Activated CD8-positive, alpha-beta memory T cell treated with anti-CD3 and anti-CD28 coated beads for 4 hours (primary cell): ENCODE measurements at places on chromosomes 6 and 20.

DNA sequence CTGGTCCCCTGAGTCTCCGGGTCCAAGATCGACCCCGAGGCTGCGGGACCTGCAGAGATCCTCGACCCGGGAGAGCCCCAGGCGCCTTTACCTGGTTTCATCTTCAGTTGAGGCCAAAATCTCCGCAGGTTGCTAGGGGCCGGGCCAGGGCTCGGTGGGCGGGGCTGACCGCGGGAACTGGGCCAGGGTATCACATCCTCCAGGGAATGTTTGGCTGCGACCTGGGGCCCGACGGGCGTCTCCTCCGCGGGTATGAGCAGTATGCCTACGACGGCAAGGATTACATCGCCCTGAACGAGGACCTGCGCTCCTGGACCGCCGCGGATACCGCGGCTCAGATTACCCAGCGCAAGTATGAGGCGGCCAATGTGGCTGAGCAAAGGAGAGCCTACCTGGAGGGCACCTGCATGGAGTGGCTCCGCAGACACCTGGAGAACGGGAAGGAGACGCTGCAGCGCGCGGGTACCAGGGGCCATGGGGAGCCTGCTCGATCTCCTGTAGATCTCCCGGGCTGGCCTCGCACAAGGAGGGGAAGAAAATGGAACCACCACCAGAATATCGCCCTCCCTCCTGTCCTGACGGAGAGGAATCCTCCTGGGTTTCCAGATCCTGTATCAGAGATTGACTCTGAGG is 53.8 kb upstream of the POLR1H start:
- no peak for DNase-seq

GRCh38 chr6:130143709-130144108 is 79.0 kb downstream of the SAMD3 start:
- DNase-seq = no peak

GRCh38 chr20:4329232-4329631 is 313.9 kb upstream of the RNF24 start:
- DNase-seq = no peak

DNA sequence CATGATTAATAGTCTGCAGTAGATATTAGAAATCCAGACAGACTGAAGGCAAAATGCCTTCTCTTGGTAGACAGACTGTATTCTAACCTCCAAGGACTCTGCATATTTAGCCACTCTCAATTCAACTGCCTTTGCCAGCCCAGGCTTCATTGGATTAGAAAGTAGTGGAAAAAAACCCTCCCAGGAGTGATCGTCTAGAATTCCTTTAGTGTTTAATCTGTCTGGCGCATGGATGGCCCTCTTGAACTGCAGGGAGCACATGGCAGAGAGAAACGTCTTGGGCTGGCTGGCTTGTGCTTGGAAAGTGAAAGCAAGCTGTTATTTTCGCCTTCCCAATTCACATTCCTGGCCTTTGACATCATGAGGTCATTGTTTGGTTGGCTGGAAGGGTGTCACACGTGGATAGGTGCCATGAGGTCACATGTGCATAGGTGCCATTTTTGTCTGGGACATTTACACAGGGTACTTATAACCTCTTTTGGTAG is 30.9 kb upstream of the NEDD9 start:
- DNase-seq = no peak

DNA sequence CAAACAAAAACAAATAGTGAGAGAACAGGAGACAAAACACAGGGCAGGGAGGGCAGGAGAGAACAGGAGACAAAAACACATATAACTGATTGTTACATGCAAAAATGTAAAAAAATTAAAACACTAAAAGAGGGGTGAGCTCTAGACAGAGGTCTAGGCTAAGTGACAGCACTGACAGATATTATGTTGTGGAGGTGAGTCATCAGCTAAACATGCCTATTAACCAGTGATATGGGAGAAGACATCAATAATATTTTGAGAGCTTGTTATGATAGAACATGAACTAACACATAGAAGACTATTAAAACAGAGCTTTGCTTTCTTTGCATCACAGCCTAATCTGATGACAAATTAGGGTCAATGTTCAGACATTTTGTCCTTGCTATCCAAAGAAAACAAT is 972.7 kb downstream of the PRIM2 start:
- DNase-seq = no peak

GRCh38 chr6:16285467-16286150 is 47.2 kb downstream of the GMPR start:
- no peak for DNase-seq

DNA sequence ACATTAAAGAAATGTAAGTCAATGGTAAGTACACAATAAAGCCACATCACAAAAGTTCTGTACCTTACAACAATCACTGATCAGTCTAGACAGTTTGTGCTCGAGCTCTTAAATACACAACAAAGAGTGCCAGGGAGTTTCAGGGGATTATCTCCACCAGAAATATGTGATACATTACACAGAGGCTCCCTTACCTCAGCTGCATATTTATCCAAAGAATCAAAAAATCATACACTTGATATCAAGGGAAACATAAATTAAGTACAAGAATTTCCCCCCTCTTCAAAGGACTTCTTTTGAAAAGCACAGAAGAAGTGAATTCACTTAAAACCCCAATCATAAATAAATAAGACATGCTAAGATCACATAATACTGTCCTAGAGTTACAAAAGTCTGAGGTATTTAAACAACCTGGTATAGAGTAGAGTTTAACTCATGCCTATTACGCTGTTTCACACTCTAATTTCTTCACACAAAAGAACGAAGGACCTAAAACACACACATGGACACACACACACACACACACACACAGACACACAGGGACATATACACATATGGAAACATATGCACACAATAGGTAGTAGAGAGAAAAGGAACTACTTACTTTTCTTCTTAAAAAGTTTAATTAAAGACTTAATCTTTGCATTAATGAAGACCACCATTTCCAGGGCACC is 528 bp downstream of the NHSL1 start:
- no peak for DNase-seq

- no peak for DNase-seq
Observed at GRCh38 chr6:28090917-28091586, 10.7 kb downstream of the ZNF165 start.

DNA sequence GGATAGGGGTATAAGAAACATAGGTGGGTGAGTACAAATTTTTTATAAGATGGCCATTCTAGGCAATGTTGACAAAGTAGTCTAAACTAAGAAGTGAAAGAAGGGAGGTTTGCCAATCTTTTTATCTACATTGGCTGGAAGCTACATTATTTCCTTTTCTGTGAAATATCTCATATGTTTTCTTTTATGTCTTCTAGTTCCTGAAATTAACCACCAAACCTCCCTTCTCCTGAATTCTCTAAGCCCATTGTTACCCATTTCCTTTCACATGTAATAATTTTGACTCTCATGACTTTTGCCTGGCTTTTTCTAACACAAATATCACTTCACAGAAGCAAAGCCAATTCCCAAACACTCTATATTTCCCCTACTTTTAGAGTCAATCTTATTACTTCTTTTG is 496.2 kb upstream of the JAG1 start:
- no peak for DNase-seq

- DNase-seq = no peak
Observed at GRCh38 chr6:117418320-117418719, 7.4 kb downstream of the ROS1 start.

DNA sequence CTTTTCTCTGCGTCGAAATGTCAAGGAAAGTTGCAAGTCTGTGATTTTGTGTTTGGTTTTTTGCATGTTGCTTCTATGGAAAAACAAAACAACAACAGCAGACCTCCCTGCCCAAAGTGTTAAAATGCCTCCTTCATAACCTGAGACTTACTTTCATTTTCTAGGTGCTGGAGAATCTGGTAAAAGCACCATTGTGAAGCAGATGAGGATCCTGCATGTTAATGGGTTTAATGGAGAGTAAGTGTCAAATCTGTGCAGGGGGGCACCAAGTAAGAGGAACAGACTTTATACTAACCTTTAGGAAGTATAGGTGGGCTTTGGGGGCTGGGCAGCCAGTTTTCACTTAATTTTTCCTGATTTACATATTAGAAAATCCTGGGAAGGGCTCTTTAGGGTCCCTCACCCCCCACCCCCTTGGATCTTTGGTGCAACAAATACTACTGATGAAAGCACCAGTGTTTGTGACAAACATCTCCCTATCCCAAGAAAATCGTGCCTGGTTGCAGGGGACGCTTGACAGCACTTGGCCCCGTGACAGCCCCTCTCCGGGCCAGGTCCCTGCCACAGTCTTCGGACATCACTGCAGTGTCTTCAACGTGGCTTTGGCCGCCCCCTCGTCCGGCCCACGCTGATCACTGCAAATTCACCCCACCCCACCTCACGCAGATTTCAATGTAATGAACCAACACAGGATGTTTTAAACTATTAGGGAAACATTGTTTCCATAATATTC is 43.1 kb downstream of the GNAS start:
- no peak for DNase-seq

DNA sequence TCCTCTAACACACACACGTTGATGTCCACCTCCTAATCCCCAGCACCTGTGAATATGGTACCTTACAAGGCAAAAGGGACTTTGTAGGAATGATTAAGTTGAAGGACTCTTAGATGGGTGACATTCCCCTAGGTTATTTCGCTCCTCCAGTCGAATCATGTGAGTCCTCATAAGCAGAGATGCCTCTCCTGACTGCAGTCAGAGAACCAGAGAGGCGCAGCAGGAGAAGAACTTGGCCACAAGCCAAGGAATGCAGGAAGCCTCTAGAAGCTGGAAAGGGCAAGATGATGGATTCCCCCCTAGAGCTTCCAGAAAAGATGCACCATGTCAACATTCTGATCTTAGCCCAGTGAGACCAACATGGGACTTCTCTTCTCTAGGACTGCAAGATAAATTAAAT is 133.1 kb upstream of the PTPRT start:
- DNase-seq = no peak

- no peak for DNase-seq
Observed at GRCh38 chr6:77010931-77011542, 452.3 kb downstream of the HTR1B start.

- no peak for DNase-seq
Observed at GRCh38 chr6:158121335-158121734, 46.7 kb downstream of the SERAC1 start.

DNA sequence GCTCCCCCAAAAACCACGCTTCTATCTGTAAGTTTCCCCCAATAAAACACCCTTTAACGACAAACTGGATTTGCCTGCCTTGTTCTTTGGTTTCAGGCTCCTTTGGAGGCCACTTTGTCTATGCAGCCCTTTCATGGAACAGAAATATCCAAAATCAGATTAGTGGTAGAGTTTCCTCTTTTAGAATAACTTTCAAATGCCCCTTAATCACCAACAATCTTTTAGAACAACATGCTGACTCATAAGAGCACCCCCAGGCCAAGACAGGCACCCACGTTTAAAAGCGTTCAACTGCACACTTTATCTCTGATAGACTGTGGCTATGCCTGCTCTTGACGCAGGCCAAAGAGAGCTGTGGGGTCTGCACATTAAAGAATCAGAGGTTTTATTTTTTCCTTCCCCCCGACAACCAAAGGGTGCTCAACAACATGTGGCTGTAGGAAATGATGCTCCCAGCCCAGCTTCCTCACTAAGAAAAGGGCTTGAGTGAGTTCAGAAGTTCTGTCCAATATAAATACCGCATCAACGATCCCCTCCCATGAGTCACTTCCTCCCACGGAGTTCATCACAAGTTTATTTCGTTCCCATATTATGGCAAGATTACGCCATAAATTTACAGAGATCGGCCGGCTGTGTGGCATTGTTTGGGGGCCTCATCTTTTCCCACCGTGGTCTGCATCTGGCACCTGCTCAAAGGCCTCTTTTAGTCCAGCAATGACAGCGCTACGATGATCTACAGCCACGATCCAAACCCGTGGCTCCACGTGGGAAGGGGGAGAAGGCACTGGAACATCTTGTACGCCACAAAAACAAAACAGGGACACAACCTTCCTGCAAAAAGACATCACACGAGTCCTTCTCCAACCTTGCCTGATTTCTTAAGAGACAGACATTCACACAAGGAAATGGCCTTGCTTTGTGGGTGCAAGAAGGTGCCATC is 88.8 kb upstream of the NFATC2 start:
- no peak for DNase-seq

DNA sequence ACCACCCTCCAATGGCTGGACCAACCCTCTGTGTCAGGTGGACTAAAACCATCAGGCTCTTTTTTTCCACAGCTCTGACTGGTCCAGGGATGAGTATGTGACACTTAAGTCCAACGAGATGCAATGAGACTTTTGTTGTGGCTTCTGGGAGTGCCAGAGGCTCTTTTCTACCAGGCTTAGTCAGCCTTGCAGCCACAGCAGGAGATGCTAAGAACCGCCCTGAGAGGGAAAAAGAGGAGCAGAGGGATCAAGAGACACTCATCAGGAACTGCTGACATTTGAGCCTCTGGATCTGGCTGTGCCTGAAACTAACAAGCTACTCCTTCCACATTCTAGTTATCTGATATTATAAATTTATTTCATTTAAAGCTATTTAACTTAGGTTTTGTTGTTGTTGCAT is 270.9 kb upstream of the SULF2 start:
- DNase-seq = no peak

DNA sequence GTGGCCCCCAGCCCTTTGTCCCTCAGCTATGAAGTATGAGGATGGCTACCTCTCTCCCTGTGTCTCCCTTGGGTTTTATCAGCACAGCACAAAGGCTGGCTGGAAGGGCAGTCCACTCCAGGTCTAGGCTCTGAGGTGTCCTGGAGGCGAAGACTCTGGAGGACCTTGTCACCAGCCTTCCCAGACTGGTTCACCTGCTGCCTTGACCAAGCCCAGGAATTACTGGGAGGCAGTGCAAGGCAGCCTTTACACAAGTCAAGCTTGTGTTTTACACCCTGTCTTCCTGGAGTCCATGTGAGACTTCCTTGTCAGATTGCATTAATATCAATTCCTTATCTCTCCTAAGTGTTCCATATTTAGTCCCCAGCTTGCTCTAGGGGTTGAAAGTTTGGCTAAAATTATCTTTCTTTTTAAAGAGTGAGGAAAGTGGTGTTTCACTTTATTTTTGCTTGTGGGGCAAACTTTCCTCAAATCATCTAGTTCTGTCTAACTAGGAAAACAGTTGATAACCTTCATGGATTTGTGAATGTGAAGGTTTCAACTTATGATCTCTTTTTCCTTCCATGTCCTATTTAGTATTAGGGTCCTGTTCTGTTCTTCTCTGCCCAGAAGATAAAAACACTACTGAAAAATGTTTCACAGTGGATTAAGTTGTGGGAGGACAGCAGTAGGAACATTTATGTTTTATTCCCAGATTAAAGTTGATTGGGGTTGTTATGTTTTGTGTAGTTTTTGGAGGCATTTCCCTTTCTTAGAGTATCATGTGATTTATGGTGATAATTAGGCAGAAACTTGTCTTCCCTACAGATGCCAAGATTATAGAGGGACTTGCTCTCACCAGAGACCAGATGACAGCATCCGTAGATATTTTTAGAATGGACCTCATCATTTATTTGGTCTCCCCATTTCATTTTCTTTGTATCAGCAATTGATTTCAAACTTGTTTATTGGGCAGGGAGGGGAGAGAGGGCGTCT is 114.8 kb downstream of the FOXO3 start:
- DNase-seq = no peak

DNA sequence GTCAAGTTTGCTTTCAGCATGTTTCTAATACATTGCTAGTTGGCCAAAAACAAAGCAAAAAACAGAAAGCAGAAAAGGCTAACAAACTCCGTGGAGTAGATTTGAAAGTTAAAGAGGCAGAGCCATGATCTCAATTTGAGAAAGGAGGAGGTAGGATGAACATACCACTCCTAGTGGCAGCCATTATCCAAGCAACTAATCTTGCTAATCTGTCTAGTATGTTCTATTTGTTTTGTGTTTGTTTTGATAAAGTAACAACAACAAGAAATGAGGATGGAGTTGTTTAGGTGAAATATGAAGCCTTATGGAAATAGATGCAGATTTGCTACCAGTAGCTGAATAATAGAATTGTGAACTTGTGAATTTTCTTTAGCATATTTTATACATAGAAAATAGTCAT is 295.5 kb upstream of the PRDM1 start:
- no peak for DNase-seq
